ENCODE measurements at places on chromosomes 6 and 20.
A peak's percentile ranks its signal among the peaks of the same experiment; 100 is the strongest.

DNA sequence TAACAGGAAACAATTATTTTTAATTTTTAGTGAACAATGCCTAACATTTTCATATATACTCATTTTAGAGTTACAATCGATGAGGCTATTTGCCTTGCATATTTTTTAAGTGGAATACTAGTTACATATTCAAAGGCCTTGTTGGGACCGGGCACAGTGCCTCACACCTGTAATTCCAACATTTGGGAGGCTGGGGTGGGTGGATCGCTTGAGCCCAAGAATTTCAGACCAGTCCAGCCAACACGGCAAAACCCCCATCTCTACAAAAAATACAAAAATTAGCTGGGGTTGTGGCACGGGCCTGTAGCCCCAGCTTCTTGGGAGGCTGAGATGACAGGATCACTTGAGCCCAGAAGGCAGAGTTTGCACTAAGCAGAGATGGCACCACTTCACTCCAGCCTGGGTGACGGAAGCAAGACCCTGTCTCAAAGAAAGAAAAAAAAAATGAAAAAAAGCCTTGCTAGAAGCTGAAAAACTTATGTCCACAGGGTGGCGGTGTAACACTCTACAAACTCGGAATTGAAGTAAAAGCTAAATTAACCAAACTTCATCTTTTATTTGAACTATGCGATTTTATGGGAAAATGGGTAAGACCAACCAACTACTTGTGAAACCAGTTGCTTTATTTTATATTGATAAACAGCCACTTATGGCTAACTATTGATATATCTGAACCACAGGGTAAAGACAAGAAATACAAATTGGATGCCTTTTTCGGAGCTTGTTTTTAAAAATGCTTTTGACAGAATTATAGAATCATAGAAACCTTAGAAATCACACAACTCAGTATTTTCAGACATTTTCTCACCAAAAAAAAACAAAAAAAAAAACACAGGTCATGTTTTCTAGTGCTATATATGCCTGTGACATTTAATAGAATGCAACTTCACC lies 24.1 kb upstream of the ROS1 start:
- peak; percentile 47 for DNase-seq

DNA sequence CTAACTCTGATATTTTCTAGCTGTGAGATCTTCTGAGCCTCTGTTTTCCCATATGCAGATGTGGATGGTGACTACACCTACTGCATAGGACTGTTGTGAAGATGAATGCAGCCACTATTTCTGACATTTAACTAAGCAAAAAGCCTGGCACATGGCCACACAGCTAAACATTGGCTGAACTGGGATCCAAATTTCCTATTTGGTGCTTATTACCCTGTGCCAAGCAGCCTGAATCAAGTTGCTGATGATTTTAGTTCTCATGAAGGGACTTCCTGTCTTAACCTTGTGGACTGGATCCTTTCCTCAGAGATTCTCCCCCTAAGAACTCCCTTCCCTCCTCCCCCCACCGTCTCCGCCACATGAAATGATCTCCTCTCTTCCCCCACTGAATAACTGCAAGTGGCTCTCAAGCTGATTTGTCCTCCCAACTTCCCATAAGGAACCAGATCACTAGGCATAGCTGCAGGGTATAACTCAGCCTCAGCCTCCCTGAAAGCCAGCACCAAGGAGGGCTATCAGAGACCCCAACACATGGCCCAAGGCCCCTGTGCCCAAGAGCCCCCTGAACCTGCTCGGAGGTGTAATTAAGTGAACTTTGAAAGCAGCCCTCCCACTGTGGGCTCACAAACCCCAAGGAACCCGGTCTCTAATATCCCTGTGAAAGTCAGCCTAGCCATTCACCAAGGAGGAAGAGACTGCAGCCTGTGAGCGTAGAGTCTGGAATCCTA lies 55.7 kb downstream of the MAFB start:
- no peak for DNase-seq

DNA sequence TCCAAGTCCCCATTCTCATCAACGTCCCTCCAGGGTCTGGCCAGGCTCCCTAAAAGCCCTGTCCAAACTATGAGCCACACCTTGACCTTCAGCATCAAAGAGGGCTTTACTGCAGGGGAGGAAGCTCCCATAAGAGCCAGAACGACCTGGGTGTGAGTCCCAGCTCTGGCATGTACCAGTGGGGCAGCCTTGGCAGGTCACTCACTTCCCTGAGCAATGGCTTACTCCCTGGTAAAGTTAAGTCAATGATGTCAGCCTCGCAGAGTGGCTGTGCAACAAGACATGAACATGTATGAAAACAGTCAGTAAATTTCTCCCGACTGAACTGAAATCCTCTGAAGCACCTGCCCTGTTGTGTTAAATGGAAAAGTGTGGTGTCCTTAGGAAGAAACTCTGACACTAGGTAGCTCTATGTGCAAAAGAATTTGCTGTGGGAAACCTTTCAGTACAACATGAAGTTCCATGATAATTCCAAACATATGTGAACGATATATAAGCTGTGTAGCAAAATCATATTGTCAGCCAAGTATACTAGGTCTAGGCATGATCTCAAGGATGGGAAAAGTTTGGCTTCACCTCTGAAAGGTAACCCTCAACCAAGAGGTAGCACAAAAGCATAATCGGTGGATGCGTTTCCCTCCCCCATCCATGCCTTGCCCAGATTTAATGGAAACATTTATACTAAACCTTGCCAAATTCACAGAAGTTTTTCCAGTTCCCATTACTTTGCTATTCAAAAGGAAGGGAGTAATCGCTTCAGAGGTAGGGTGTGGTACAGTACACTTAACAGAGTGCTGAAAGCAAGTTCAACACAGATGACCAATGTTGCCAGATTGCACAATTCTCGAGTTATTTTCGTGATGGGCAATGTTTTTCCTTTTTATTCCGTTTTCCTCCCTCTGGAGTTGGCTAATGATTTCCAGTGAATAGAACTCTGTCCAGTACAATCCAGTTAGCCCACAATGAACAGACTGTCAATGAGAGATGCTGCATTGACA lies 49.0 kb upstream of the RANBP9 start:
- no peak for DNase-seq

GRCh38 chr6:109143191-109143590 lies 47.9 kb downstream of the CEP57L1 start:
- DNase-seq = no peak

- no peak for DNase-seq
Observed at GRCh38 chr20:12358006-12358654, 440.4 kb downstream of the BTBD3 start.

DNA sequence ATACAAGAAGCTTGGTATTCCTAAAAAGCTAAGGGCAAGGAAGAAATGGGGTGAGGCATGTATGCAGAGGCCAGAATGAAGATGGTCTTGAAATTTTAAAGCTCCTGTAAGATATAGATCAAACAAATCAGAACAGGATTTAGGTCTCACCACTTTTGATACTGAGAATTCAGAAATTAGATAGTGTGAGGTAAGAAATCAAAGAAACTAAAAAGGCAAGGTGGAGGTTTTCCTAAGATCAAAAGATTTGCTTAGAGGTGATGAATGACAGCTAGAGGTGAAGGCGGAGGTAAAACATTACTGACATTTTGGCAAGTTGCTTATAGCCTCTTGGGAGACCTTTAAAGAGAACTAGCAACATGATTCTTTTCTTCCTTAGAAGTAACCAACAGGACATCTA lies 225.2 kb upstream of the SGK1 start:
- DNase-seq = no peak

DNA sequence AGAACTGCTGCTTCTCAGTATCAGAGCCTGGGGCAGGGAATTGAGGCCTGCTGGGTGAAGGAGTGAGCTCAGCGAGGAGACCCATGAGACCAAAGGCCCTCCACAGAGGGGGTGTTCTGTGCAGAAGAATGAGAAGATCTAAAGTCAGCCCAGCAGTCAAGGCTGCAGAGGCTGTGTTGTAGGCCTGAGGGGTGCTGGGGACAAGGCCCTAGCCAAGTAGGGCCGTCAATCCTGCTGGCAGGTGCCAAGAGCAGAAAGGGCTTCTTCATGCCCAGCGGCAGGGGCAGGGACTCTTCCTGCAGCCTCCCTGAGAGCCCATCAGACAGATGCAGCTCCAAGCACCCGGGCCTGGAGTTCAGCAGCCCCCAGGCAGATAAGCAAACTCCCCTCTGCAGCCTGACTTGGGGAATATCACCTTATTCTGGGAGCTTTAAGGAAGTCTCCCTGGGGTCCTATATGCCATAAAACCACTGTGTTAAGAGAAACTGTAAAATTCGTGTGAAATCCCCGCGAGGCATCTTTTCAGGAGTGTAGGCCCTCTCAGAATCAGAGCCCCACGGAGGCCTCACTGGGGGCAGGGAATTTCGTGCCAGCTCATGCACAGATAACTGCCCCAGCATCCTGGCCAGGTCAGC lies 9.0 kb downstream of the CCDC167 start:
- DNase-seq = no peak

GRCh38 chr20:51450221-51450712 lies 92.3 kb downstream of the NFATC2 start:
- no peak for DNase-seq

DNA sequence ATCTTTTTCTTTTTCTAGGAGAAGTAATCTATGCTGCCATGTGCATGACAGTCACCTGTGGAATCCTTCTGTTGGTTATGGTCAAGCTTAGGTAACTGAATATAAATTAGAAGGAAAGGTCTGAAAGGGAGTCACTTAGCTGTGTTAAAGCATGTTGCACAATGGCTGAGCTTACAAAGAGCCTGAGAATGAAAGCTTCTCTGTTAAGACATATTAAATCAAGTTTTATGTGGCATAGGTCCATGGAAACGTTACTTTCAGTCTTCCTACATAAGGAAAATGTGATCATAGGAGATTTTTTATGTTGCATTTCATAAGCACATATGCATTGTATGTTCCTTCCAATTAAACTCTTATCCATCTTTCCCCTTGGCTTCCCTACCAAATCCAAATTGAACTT lies 72.1 kb downstream of the GFRAL start:
- DNase-seq = no peak

GRCh38 chr6:56841751-56842150 lies 113.2 kb upstream of the BEND6 start:
- no peak for DNase-seq

GRCh38 chr6:52671676-52672075 lies 763 bp downstream of the TMEM14A start:
- no peak for DNase-seq

DNA sequence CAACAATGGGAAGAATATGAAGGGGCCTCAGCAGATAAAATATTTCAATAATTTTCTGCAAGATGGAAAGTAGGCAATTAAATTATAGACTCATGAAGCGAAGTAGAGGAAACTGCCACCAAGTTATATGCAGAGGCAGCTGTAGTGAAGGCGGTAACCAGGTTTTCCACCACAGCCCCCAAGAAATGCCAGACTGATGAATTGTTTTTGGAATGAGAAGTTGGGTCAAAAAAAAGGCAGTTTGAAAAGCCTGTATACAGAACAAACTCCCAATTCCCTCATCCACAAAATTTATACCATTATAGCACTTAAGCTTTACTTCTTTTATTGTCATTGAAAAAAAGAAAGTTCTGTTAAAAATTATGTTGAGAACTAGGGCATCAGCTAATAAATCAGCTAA lies 45.3 kb downstream of the ELOVL4 start:
- no peak for DNase-seq

DNA sequence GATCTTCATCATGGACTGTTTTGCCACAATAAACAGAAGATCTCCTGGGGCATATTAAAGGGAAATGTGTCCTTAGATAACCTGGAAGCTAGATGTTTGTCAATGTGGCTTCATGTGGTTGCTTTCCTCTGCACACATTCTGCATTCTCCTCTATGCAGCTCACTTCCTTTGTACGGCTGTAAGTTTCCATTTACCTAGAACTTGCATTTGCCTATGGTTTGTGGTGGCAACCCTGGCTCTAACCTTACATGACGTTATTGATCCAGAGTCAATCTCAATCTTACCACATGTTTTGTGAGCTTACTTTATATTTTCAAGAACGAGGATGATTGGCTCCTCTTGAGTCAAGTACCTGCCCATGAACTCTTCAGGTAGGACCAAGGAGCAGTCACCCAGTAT lies 863.1 kb downstream of the MAFB start:
- DNase-seq = no peak

DNA sequence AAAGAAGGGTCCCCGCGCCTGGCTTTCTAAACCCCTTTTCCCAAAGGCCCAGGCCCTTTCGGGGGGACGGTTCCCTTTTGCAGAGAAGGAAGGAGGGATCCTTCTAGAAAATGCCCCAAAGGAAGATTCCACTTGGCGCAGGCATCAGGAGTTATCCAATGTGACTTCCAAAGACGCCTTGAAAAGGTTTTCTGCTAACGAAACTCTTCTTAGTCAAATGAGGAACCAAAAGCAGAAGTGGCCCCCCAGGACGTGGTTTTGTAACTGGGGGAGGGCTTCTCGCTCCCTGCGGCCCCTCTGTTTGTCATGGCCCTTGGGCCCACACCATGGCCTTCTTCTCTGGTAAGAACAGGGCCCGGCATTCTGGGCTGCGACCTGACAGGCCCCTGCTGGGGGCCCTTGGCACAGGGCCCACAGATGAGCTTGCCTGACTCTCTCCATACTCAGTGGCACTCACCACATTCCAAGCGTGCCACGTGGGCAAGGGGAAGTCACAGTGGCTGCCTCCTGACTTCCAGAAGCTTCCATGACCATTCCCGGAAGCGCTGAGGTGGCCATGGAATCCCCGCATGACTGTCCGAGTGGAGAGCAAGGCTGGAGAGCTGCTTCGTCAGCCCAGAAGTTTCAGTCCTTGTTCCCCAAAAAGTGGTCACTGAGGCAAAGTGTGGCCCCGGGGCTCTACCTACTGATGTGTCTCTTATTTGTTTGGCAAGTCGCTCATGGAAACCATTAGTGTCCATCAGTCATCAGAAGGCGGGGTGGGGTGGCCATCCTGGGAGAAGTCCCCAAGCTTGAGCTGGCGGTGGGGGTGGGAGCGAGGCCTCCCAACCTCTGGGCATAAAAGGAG lies 834 bp upstream of the CTSZ start:
- no peak for DNase-seq

GRCh38 chr20:55540486-55540885 lies 464.8 kb downstream of the CBLN4 start:
- DNase-seq = no peak

- DNase-seq = no peak
Observed at GRCh38 chr6:129497481-129498441, 212.2 kb downstream of the ARHGAP18 start.

Data from stimulated activated CD4-positive, alpha-beta T cell treated with anti-CD3 and anti-CD28 coated beads, Interleukin-4, amount 100 ng/mL, for 1 hour (primary cell).